ENCODE measurements at places on chromosomes 7 and 10.

DNA sequence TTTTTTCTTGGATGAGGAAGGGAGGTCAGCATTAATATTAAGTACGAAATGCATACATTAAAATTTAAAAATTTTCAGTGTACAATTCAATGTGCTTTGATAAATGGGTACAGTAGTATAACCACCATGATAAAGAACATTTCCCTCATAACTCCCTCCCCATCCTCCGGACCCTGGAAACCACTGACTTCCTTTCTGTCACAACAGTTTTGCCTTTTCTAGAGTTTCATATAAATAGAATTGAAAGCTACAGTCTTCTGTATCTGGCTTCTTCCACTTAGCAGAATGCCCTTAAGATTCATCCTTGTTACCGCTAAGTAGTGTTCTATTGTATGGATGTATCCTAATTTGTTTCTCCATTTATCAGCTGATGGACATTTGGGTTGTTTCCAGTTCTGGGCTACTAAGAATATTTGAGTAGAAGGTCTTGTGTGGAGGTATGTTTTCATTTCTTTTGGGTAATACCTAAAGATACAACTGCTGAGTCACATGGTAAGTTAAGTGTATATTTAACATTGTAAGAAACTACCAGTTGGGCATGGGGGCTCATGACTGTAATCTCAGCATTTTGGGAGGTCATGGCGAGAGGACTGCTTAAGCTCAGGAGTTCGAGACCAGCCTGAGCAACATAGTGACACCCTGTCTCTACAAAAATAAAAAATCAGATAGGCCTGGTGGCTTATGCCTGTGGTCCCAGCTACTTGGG, 30.8 kb downstream of the ABI1 start:
- no peak for DNase-seq

GRCh38 chr7:107125475-107125874, 43.3 kb upstream of the HBP1 start:
- no peak for DNase-seq

- no peak for DNase-seq
These were observed 612.9 kb downstream of the PTPRN2 start for GRCh38 chr7:157974678-157975230.

DNA sequence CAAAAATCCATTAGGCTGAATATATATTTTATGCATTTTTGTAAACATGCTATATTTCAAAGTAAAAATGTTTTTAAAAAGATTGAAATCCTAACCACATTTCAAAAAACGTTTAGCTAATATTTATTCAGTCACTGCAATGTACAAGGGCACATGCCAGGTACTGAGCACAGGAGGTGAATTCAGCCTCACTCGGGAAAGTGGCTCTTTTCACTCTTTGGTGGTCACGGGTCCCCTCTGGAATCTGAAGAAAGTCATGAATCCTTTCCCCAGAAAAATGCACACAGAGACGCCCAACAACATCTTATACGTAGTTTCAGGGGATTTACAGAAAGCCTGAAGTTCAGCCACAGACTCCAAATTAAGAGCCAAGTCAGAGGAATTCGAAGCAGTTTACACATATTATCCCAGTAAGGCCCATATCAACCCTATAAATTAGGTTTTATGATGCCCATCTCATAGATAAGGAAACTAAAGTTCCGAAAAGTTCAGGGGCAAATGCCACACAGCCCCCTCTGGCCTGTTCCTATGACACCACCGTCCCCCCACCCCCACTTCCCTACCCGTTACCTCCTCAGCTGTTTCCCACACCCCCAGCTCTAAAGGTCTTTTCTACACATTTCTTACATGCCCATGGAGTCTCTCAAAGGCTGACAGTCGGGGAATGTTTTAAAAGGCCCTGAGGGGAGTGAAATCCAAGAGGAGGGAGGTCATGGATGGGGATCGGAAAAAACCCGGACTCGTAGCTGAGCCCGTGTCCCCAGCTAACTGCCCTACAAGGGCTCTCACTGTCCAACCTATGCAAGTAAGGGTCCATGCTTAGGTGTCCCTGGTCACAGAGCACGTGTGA, 9.6 kb upstream of the SVOPL start:
- DNase-seq = peak; percentile 64

GRCh38 chr7:113787106-113787505, 131.7 kb downstream of the PPP1R3A start:
- no peak for DNase-seq

GRCh38 chr10:29411666-29412315, 122.9 kb downstream of the LYZL1 start:
- DNase-seq = no peak

DNA sequence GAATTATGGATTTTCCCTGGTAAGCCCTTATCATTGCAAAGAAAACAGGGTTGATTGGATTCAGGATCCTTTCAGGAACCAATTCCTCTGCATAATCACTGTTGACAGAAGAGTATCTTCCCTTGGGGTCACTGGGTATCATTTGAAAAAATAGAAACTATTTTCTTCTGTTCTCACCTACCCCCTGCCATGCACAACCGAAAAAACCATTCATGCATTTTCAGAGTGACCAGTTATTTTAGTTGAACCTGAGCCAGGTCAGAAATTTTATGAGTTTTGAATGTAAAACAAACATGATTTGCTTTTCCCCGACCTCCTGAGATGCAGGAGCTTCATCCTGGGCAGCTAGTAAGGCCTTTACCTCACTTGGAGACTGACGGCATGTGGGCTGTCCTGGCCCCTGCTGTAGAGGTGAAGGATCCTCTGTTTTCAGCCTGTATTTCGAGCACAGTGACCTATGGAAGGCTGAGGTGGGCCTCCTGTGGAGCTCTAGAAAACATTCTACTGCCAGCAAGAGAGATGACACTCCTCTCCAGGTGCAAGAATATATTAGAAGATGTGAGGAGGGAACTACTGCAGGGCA, 30.1 kb downstream of the TMEM178B start:
- DNase-seq = no peak

DNA sequence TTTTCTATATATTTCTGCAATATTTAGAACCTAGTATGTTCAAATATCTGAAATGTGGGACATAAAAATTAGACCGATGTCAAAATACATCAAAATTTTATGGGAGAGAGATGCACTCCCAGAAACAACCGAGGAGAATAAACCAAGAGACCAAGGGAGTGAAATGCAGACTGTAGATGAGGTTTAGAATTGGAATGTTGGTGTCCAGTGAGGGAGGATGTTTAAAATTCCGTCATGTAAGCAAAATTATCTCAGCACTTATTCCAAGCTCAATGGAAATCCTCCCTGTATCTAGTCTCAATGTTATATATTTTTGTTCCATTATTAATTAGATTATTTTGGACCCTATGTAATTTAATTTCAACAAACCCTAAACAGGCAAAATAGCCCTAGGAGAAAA, 61.9 kb upstream of the MAGI2 start:
- DNase-seq = no peak

DNA sequence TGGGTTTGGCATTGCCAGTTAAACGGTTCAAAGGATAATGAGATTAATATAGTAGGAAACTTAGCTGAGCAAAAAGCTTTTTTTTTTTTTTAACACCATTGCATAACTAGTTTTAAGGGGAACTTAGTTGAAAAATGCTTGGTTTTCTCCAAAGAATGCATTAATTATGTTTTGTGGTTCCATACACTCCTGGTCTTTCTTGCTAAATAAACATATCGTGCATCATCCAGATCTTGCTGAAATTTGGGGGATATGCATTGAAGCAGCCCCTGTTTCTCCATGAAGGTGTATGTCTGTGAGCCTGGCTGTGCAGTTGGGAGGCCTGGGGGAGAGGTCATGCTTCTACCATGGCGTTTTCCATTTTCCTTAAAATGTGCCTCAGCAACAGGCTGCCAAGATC, 558.2 kb upstream of the GALNT17 start:
- no peak for DNase-seq

- no peak for DNase-seq
These were observed 3.6 kb downstream of the ATP6V1F start for GRCh38 chr7:128865996-128866877.

GRCh38 chr7:92205987-92206386, 27.0 kb upstream of the LRRD1 start:
- peak; percentile 2 for DNase-seq

GRCh38 chr7:26052706-26053105, 99.3 kb upstream of the NFE2L3 start:
- DNase-seq = no peak

DNA sequence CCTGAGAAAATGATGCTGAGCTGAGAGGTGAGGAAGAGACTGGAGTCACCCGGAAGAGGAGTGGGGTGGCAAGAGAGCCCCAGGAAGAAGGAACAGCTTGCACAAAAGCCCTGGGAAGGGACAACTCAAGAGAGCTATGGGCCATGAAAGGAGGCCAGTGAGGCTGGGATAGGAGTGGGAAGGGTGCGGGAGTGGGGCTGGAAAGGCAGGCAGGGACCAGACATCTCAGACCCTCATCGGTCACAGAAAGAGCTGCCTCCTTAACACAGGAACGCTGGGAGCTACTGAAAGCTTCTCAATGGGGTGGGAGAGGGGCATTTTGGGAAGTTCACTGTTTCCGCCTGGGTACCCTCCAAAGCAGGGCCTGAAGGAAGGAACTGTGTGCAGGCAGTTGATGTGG, 122.0 kb upstream of the UNC5B start:
- DNase-seq = no peak

DNA sequence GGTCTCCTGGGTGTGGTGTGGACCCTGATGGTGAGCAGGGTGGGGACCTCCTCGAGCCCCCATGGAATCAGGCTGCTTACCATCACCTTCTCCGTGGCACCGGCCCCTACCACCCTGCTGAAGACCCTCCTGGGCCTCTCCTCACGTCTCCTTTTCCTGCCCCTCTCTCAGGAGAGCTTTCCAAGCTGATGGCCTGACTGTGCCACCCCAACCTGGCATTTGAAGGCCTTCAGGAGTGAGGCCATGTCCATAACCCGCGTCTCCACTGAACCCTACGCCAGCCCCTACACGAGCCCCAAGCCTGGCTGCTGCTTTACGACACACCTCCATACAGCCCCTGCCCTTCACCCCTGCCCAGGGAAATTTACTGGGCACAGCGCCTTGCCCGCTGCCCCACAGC, 55.4 kb downstream of the ZRANB1 start:
- no peak for DNase-seq

DNA sequence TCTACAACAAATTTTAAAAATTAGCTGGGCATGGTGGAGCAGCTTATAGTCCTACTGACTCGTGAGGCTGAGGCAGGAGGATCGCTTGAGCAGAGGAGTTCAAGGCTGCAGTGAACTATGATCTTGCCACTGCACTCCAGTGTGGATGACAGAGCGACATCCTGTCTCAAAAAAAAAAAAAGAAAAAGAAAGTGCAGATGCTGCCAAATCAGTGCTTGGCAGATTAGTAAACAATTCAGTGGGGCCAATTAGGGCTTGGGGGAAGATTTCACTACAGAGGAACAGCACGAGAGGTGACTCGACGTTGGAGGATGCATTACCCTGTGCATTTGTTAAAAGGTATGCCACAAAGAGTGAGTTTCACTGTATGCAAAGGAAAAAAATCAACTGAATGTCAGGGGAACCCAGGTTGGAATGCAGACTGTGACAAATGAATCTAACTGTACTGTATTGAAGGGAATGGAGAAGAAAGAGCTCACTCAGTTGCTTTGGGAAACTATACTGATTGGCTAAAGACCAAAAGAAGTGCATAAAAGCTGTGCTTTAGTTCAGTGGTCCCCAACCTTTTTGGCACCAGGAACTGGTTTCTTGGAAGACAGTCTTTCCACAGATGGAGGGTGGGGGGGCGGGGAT, 31.6 kb downstream of the GARIN1A start:
- DNase-seq = no peak

GRCh38 chr10:43188702-43189101, 50.5 kb downstream of the CSGALNACT2 start:
- no peak for DNase-seq

DNA sequence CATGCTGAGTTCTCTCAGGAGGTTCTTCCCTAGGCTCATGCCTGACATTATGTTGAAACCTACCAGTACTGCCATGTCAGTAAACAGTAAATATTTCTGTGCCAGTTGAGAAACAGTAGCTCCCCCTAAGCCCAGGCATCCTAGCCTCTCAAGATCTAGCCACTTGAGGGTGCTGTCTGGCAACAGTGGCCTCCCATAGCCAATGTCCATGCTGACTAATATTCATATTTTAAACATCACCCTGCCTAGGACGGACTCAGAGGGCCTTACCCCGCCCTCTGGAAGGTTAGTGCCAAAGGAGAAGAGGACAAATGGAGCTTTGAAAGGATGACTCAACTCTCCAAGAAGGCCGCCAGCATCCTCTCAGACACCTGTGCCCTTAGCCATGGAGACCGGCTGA, 7.7 kb downstream of the ACSM6 start:
- no peak for DNase-seq

DNA sequence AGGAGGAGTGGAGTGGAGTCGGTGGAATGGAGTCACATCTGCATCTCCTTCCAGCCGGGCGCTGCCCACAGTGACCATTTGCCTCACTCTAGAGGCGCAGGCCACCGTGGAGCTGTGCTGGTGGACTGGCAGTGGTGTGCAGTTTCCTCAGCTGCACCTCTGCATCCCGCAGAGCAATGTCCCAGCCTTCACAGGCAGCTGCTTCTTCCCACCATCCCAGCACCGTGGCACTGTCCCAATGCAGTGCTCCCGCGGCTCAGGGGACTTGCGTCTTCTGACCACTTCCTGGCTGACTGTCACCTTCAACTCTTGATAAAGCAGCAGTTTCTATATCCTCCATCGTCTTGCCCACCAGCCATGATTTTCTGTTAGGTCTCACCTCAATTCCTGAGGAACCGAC, 90.3 kb upstream of the SFMBT2 start:
- no peak for DNase-seq

GRCh38 chr10:3528823-3529403, 256.1 kb downstream of the KLF6 start:
- DNase-seq = no peak

All from ELF-1 (cell line).